ENCODE measurements at places on chromosomes 7 and 10. TPM values are rescaled to one million over a fixed set of nuclear protein-coding genes. Genes with fewer than 3 reads are reported as not detected.

DNA sequence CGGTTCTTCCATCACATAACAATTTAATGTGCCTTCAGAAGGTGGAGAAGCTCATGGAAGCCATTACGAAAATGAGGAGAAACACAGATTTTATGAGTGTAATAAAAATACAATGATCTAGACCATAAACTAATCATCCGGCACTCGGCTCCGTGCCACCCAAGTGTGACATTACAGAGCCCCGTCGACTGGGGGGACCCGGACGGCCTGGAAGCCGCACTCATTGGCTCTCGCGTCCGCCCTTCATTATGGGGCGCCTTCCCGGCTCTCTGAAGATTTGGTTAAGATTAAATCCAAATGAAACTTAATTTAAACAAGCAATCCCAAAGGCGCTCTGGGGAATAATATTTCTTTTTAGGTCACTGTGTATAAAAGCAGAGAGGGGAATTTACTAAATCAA is 242.6 kb downstream of the DNAJB6 start:
- DNase-seq: no peak
- no peak overlapping the region for H3K27ac ChIP-seq
- H3K4me3 ChIP-seq: no peak overlapping the region
- no peaks in the 10 kb centered on the region for H3K36me3 ChIP-seq
- H3K4me1 ChIP-seq: no peaks in the 10 kb centered on the region

- DNase-seq: peak; percentile 28
- H3K27me3 ChIP-seq: no peaks in the 10 kb centered on the region
- peaks cover 26% of the 10 kb centered on the region for H3K4me1 ChIP-seq
Observed at GRCh38 chr10:89032141-89032891, 41.7 kb downstream of the FAS start.

DNA sequence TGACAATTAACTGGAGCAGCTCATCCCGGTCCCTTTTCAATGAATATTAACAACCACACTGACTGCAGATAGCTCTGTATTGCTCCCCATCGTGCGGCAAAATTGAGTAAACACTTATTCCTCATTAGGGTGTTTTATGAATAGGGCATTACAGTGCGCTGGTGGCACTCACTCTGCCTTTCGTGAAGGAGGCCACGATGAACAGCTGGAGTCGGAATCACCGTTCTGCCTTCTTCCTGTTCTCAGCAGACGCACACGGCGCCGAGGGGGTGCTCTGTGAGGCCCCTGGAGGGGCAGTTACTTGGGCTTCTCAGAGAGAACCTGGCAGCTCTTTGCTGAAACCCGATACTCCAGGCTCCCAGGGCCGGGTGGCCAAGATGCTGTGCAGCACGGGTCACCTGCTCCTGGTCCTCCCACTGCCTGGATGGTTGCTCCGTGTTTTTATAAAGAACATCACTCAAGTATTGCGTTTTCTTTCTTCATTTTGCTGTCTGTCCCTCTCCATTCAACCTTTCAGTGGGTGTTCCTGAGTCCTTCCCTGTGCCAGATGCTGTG is 241.9 kb downstream of the GLRX3 start:
- no peak overlapping the region for H3K4me3 ChIP-seq
- H3K27ac ChIP-seq: no peak overlapping the region
- H3K36me3 ChIP-seq: no peaks in the 10 kb centered on the region

GRCh38 chr10:78765726-78766335 is 302.9 kb upstream of the ZMIZ1 start:
- peaks cover 10% of the 10 kb centered on the region for H3K4me1 ChIP-seq
- H3K36me3 ChIP-seq: no peaks in the 10 kb centered on the region
- H3K27me3 ChIP-seq: no peaks in the 10 kb centered on the region
- no peak overlapping the region for H3K27ac ChIP-seq

DNA sequence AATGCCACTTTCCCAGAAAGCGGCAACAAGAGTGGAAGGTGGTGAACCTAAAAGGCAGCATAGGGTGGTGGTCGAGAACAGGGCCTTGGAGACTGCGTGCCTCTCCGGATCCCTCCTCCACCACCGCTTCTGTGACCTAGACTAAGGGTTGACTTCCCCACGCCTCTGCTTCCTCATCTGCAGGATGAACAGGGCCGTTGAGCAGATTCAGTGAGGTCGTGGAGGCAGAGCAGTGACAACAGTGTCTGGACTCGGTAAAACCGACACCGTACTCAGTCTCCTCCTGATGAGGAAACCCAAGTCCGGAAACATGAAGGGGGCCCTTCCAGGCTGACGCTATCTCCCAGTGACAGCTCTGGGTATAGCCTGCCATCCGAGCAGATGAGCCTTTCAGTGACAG is 162.6 kb downstream of the CELF2 start:
- peak overlapping the region; percentile 95 for H3K27ac ChIP-seq
- H3K4me3 ChIP-seq: peak overlapping the region; percentile 57
- H3K27me3 ChIP-seq: no peaks in the 10 kb centered on the region
- no peak for DNase-seq

Gene ETV1
- total RNA-seq: 0.28 TPM

DNA sequence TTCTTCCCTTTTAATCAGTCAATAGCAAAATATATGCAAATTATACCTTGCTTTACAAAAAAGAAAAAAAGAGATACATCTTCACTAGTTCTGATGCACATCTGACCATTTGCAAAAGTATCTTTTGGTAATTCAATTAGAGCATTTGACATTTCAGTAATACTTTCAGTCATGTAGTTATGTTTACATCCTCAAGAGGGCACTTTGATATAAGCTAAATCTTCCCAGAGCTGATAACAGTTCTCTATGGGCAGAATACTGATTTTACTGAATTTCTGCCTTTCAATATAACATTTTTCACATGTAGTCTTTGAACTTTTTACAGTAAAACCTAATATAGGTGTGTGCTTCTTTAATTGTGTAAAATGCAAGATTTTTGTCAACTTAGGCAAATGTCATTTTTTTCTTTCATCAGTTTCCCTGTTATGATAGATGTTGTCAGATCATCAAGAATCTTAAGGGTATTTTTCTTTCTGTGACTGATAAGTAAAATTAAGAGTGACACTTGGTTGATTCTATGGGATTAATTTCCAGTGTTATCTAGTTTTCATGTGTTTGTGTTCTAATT is 703.5 kb upstream of the SEMA3D start:
- DNase-seq: no peak
- H3K36me3 ChIP-seq: no peaks in the 10 kb centered on the region
- H3K27ac ChIP-seq: no peak overlapping the region
- no peaks in the 10 kb centered on the region for H3K4me1 ChIP-seq
- no peaks in the 10 kb centered on the region for H3K27me3 ChIP-seq
- H3K4me3 ChIP-seq: no peak overlapping the region

DNA sequence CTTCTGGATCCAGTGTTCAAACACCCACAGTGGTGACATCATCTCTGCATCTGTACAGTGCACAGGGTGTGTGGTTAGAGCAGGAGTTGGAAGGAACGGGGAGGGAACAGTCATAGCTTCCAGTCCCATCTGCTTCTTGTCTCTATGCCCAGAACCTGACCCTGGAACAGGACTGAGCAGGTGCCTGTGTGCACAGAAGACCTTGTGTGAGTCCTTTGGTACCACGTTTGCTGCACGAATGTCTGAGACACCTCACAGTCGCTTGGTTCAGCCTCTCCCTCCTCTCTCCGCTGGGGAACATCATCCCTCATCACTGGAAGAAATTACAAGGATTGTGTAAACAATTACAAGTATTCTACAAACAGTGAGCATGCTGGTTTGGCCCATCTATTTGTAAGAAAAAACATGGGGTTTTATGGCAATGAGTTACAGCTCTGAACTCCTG is 243.0 kb upstream of the KLF6 start:
- H3K27ac ChIP-seq: no peak overlapping the region
- H3K4me3 ChIP-seq: no peak overlapping the region
- no peaks in the 10 kb centered on the region for H3K27me3 ChIP-seq
- H3K4me1 ChIP-seq: peaks cover 5% of the 10 kb centered on the region

DNA sequence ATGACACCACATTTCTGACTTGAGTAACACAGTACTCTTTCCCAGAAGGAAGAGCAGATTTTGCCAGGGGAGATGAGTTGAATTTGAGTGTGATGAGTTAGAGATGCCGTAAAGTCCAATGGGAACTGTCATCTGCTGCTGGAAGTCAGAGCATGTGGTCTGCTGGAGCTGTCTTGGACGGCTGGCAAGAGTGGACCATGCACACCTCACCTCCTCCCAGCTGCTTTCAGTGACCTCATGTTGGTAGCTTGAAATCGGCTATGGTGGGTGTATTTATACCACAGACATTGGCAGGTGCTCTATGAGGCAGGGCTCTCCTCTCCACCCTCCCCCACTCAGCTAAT is 82.3 kb downstream of the COL13A1 start:
- DNase-seq: no peak
- no peak overlapping the region for H3K4me3 ChIP-seq
- H3K27ac ChIP-seq: no peak overlapping the region
- H3K4me1 ChIP-seq: no peaks in the 10 kb centered on the region

Gene TMEM229A
- not detected for total RNA-seq
